ENCODE measurements at places on chromosomes 12 and 14.
A peak's percentile ranks its signal among the peaks of the same experiment; 100 is the strongest.

DNA sequence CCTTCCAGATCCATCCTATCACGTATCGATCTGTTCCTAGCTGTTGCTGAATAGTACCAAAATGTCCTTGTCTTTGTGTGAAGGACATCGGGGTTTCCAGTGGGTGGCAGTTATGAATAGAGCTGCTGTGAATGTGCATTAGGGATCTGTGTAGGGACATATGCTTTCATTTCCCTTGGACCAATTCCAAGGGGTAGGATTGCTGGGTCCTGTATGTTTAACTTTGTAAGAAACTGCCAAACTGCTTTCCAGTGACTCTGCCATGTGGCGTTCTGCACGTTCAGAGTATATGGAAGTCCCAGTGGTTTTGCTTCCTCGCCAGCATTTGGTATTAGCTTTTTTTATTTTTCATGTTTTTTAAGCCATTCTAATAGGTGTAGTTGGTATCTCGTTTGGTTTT is 28.6 kb downstream of the PACS2 start:
- DNase-seq, result no peak

DNA sequence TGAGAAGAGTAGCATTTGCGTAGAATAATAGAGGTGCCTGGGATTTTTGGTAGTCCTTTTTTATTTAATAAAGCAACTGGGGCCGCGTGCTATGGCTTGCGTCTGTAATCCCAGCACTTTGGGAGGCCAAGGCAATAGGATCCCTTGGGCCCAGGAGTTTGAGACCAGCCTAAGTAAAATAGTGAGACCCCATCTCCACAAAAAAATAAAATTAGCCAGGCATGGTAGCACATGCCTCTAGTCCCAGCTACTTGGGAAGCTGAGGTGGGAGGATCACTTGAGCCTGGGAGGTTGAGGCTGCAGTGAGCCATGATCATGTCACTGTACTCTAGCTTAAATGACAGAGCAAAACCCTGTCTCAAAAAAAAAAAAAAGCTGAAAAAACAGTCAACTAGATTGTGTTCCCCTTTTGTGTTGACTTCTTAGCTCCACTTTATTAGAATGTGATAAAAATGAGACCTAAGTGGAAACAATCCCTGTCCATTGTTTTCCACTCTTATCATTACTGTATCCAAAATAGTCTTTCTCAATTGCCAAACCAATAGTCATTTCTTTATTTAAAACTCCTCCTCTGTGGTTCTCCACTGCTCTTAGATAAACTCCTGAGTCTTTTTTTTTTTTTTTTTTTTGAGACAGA is 7.4 kb downstream of the PRKCH start:
- no peak for DNase-seq

GRCh38 chr14:31026077-31026449 is at the start of gene STRN3:
TSS of gene STRN3 (minus strand) at chr14:31026379. CDS start at chr14:31026185, 194 bp downstream.
- DNase-seq, result no peak

DNA sequence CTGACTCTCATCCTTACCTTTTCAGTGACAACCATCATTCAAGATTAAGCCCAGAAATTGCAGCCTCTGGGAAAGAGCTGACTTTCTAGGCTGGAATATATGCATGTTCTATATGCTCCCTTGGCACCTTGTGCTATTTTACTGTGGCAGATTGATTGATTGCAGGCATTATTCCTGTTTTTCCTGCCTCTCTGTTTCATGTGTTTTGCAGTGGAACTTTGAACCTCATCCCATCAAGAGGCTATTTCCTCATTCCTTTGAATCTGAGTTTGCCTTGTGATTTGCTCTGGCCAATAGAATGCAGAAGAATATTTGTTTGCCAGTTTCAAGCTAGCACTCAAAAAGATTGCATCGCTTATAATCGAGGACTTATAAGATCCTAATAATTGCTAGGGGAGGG is 174.8 kb upstream of the DCN start:
- no peak for DNase-seq

DNA sequence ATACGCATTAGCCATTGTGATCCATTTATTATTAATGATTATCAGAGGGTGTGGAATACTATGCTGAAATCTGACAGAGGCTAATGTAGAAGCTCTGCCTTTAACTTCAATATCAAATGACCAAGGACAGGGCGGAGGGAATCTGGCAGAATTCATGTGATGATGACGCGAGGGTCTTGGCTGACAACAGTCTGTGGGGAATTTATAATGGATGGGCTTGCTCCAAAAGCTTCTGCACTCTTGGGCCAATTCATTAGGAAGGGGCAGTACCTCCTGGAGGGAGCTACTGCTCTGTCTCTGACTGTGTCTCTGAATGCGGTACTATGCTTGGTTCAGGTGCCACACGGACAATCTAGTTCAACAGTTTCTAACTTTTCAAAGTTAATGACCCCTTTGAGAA is 46.2 kb downstream of the GALNT8 start:
- no peak for DNase-seq

DNA sequence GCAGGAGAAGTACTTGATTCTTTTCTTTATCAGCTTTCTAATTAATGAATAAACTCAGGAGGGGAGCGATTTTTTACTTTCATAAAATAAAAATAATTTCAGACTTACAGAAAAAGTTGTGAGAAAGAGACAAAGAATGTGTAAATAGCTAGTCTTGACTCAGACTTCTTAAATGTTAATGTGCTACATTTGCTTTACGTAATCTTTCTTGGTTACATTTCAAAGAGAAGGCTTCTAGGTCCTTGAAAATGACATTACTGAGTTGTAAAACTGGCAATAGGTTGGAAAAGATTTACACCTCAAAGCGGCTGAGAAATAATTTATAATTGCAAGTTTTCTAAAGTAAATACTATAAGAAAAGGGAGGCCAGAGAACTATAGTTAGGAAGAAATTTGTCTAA is 28.6 kb downstream of the GABARAPL1 start:
- DNase-seq, result no peak

DNA sequence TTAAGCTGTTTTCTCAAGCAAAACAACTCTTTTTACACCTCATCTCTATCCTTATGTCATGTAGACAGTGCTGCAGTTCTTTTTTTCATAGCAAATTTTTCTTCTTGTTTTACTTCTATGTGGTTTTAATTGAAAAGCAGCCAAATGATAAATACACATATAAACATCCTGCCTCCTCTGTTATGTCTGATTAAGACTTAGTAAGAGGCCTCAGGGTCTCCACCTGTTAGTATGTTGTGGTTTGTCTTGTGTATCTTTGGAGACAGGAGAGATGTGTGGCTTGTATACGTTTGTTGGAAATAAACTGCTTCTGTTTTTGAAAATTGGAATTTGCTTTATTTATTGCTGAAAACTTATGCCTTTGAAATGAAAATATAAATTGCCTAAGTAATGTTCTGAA is 32.0 kb downstream of the PEX5 start:
- DNase-seq, result no peak

DNA sequence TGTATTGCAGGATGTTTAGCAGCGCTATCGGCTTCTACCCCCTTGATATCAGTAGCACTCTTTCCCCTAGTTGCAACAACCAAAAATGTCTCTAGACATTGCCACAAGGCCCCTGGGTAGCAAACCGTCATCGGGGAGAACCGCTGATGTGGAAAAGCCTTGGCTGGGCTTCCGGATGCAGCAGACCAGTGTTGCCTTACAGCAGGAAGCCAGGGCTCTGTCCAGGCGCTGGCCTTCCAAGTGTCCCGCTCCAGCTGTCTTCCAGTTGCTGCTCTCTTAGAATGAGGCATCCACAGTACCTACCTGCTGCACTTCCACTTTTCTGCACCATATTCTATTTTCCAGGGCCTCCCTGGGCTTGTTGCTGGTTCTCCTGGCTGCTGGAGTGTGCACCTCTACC is 22.6 kb upstream of the SLC10A1 start:
- DNase-seq, result no peak

GRCh38 chr14:44804391-44804790 is 157.4 kb downstream of the KLHL28 start:
- no peak for DNase-seq

DNA sequence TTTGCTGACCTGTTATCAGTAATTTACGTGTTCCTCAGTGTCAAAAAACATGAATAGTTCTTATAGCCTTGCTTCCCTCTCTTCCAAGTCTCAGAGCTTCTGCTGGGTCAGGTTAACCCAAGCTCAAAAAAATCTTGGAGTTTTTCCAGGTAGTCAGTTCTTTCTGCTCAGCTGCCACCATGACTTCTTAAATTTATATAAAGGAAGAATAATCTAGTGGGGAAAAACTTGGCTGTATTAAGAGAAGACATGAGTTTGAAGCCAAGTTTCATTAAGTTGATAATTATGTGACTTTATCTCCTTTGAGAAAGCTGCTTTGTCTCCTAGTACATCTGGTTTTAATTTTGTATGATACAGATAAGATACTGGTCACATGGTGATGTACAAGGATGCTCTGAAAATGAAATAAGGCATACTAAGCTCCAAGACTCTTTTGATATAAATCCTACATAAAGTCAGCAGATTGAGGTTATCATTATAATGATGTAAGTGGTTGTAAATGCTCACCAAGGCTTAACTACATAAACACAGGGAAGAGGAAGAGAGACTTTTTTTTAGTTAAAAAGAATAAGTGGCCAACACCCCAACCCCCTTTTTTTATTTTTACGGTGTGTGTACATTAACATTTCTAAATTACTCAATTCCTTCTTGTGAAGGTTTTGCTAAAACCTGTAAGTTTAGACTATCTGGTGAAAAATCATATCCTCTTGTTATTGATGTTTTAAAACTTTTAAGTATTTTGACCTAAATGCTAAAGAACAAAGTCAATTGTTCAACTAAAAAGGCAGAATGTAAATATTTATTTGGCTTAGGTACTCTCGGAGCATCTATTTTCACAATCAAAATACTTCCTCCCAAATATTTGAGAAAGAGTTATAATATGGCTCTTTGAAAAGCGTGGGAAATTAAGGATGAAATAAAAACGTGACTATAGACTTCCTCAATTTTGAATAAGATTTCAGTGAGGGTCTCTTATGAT is 84.1 kb upstream of the SLC38A2 start:
- no peak for DNase-seq

DNA sequence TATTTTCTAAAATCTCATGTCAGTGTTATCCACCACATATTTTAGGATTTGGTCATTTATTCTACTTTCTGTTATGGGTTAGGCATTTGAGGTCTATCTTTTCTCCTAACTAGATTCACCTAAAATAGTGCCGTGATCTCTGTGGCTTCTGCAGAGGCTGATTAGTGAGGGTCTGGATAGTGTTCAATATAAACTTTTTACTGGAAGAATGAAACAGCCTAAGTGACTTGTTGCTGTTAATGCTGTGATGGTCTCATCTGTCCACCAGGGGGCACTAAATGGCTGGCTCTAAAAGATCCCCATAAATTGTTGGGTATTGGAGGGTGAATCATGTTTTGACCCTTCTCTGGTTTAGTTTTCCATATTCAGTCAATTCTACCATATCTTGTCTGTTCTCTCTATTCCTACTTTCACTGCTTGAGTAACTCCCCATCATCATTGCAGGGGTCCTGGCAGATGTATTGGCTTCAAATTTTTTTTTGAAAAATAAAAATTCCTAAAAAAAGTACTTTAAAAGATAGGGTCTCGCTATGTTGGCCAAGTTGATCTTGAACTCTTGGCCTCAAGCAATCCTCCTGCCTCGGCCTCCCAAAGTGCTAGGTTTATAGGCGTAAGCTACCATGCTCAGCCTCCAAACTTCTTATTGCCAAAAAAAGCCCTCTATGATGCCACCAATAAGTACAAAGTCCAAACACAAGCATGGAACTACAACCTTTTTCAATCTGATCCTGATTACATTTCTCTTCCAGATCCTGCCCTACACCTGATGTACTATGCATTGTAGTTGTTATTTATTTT is 6.9 kb downstream of the PABPN1 start:
- DNase-seq, result peak; percentile 64

Measured in stimulated activated CD4-positive, alpha-beta T cell treated with anti-CD3 and anti-CD28 coated beads, Interleukin-2, amount 100 ng/mL, for 48 hours (primary cell).